CD8-positive, alpha-beta T cell (primary cell): ENCODE measurements at places on chromosomes 4 and X. TPM values are rescaled to one million over a fixed set of nuclear protein-coding genes. Genes with fewer than 3 reads are reported as not detected.
A peak's percentile ranks its signal among the peaks of the same experiment; 100 is the strongest.

HERC3 gene
- total RNA-seq: 62.4 TPM

FAM9C gene
- not detected for total RNA-seq

GYPE gene
- total RNA-seq: not detected

DNA sequence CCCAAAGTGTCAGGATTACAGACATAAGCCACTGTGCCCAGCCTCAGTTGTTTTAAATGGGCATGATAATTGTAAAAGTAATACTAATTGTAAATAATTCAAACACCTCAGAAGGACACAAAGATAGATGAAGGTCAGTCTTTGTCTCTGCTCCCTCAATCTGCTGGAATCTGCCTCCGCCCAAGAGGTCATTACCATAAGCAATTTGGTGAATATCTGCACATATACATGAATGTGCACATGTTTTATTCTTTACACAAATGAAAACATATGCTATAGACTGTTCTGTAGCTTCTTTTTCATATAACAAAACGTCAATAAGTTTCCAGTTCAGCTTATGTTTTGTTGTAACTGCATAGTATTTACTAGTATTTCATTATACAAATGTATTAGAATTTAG, 7.0 kb downstream of the STBD1 start:
- DNase-seq: no peak

- no peak for DNase-seq
Observed at GRCh38 chrX:1011691-1012283, 200.7 kb downstream of the CRLF2 start.

DNA sequence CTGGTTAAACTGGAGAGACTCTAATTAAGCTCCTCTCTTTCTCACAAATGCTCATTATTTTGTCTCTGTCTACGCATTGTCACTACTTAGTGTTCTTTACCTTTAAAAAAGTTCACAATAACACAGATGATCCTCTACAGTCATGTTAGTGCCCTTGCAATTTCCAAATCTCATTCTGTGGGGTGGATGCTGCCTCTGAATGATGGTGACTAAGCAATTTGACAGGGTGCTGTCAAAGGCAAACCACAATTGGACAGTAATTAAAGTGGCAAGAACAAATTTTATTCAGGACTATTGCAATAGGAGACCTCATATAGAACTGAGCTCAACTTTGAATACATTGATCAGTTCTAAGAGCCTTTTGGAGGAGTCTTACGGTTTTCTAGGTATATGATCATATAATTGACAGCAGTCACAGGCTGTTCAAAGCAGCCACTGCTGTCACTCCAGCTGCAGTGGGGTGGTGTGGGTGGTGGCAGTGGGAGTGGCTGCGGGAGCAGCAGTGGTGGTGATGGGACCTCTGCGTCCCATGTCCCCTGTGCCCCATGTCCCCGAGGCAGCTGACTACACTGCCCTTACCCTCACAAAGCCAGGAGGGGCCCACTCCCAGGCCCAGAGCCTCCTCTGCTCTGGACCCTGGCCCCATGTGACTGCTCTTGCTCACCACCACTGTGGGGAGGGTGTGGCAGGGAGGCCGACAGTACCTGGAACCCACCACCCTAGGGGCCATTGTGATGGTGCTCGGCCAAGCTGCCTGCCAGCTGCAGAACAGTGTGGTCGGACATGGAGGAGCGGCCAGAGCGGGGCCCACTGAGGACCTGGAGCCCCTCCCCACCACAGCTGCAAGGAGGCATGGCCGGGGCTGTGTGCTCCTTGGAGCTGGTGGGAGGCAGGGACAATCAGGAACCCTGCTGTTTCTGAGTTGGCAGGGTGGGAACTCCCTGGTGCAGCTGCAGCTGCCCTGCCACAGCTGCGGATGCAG, 30.4 kb upstream of the PAGE1 start:
- no peak for DNase-seq

- peak; percentile 13 for DNase-seq
Observed at GRCh38 chrX:107000013-107000515, at the start of gene MORC4. Gene MORC4, minus strand, starts transcription at chrX:107000212. Its CDS starts 243 bp downstream, at chrX:106999969.

DNA sequence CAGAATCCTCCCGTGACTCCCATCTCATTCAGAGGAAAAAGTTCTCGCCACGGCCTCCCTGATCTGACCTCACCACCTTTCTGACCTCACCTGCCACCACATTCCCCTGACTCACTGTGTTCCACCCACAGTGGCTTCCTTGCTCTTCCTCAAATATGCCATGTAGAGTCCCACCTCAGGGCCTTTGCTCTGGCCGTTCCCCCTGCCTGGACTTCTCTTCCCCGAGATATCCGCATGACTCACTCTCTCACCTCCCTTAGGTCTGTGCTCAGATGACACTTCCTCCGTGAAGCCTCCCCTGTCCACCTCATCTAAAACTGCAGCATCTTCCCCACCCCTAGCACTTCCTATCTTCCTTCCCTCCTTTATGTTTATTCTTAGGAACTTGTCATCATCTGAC, 7.2 kb upstream of the TSPYL2 start:
- no peak for DNase-seq

GRCh38 chr4:76279462-76279861, 27.1 kb upstream of the STBD1 start:
- DNase-seq: peak; percentile 55

- DNase-seq: no peak
Observed at GRCh38 chr4:15031993-15032675, 29.9 kb downstream of the CPEB2 start.

GRCh38 chr4:178823673-178824295, 1381.5 kb upstream of the AGA start:
- no peak for DNase-seq

DNA sequence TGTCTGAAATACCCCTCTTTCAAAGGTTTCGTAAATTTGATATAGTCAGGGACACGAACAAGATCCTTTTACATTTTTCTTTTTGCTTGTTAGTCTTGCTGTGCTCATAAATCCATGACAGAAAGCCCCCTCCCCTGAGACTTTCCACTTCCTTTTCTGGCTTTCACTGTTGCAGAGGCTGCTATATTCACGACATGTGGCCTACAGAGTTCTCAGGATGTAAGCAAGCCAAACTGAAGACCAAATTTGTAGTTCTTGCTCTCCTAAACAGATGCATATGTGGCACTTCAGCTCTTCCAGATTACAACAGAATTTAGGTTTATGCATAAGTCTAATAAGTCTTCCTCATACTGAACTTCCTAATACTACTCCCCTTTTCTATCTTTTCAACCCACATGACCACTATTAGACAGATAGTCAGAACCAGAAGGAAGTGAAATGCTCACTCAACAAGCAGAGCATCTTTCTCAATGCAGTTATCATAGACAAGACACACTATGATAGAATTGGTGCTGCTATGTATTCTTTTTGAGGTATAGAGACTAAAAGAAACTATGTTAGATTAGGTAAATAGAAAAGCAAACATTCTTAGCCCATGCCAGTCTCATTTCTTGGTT, 15.0 kb downstream of the BTK start:
- no peak for DNase-seq

DNA sequence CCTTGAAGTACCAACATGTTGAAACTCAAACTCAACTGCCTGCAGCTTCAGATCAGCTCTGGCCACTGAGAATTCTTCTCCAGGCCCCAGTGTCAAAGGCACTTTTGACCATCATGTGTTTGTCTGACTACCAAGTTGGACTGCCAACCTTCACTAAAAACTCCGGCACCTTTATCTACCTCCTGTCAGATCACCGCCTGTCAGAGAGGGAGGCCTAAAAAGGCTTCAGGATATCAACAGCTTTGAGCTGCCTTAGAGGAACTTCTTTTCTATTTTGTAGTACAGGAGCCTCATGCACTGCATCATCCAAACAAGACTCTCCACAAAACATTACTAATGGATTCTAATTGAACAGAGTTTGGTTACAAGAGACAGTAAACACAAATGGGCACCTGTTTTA, 2.8 kb downstream of the ACSL1 start:
- DNase-seq: no peak

GRCh38 chr4:52949336-52949735, 87.2 kb downstream of the RASL11B start:
- no peak for DNase-seq

DNA sequence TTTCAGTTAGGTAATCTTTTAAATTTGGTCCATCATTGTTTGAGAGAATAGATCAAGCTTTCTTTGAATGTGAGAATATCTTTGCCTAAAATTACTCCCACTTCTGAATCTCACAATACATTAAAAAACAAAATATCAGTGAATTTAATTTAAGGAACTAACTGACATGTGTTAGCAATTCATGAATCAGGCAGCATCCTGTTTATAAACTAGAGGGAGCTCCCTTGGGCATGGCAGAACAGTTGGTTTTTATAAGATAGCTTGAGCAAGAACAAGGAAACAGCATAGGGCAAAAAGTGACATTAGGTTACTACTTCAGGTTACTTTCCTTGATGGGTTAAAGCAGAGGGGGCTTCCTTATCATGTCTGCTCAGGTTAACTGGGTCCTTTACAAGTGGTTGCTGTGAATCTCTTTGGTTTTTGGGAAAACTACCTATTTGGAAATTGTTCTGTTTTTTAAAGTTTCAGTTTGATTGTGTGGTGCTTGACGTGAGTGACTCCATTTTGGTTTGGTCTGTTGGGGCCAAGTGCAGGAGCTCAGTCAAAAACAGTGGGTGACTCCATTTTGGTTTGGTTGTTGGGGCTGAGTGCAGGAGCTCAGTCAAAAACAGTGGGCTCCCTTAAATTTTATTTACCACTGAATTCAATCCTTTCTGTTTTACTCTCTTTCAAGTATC, 68.0 kb downstream of the PPEF2 start:
- DNase-seq: no peak

DNA sequence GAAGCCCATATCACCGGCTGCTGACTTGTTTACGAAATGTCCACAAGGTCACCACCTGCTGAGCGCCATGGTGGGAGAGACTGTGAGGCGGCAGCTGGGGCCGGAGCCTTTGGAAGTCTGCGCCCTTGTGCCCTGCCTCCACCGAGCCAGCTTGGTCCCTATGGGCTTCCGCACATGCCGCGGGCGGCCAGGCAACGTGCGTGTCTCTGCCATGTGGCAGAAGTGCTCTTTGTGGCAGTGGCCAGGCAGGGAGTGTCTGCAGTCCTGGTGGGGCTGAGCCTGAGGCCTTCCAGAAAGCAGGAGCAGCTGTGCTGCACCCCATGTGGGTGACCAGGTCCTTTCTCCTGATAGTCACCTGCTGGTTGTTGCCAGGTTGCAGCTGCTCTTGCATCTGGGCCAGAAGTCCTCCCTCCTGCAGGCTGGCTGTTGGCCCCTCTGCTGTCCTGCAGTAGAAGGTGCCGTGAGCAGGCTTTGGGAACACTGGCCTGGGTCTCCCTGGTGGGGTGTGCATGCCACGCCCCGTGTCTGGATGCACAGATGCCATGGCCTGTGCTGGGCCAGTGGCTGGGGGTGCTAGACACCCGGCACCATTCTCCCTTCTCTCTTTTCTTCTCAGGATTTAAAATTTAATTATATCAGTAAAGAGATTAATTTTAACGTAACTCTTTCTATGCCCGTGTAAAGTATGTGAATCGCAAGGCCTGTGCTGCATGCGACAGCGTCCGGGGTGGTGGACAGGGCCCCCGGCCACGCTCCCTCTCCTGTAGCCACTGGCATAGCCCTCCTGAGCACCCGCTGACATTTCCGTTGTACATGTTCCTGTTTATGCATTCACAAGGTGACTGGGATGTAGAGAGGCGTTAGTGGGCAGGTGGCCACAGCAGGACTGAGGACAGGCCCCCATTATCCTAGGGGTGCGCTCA, 8.7 kb upstream of the MSANTD1 start:
- no peak for DNase-seq

DNA sequence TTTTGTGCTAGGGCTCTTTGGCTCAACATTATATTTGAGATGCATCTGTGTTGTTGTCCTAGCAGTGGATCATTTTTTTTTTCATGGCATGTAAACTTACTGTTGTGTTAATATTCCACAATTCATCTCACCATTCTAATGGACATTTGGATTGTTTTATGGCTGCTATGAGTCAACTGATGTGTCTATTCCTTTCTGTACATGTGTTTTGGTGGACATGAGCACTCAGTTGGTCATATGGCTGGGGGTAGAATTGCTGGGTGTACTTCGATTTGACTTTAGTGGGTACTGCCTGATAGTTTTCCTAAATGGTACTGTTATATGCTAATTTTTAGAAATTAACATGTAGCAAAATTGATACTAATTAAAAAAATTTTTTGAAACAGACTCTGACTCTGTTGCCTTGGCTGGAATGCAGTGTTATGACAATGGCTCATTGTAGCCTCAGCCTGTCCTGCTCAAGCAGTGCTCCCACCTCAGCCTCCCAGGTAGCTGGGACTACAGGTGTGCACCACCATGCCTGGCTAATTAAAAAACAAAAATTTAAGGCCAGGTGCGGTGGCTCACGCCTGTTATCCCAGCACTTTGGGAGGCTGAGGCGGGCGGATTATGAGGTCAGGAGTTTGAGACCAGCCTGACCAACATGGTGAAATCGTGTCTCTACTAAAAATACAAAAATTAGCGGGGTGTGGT, 9.0 kb downstream of the FAM193A start:
- no peak for DNase-seq

DNA sequence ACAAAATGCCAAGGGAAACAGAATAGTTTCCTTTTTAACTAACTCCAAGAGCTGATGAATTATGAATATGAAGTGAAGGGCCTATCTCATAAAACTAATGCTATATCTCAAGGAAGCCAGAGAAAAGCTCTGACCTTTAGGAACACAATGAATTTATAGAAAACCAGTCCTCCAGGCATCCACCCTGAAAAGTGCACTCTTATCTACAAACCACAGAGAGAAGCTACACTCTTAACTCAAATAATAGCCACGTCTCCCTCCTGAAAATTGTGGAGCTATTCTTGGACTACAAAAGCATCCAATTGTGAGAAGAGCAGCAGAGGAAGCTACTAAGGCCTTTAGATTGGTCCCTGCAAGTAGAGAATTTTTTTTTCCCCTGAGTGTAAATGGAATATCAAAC, 253.9 kb downstream of the IL15 start:
- DNase-seq: no peak

DNA sequence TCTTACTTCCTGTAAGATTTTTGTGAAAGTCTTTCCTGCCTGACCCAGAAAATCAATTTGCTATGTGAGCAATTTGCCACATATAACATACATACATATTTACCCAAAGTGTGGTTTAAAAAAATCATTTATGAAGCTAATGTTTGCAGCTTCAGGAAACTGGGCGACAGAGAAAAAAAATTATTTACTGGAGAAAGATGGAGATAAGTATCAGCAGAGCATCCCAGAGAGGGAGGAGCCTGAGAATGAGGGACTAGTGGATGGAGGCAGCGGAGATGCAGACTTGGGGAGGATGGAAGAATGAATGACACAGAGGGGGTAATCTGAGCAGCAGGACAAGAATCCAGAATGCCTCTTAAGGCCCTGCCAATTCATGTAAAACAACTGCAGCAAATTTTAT, 975 bp upstream of the GYPA start:
- no peak for DNase-seq
